ENCODE measurements at places on chromosomes 2 and 18. TPM values are rescaled to one million over a fixed set of nuclear protein-coding genes. Genes with fewer than 3 reads are reported as not detected.

GRCh38 chr2:231548752-231549151 is 18.5 kb upstream of the NMUR1 start:
- H3K27ac ChIP-seq = no peak overlapping the region
- no peaks in the 10 kb centered on the region for H3K36me3 ChIP-seq
- DNase-seq = no peak
- H3K4me1 ChIP-seq = peaks cover 9% of the 10 kb centered on the region
- H3K27me3 ChIP-seq = no peaks in the 10 kb centered on the region

DNA sequence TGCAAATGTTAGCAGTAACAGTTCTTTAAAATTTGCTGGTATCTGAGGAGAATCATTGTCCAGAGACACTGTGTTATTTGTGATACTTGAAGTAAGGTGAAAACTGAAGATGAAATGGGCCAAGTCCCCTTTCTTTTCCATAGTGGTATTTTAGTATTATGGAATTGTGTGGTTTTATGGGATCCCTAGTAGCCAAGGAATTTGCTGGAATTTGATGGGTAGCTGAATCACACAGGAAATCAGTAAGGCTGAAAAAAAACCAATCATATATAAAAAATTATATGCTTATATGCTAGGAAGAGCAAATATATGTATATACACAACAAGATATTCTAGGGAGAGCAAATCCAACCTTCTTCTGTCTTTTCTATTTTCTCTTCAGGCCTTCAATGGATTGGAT is 54.2 kb upstream of the TACR1 start:
- no peak for DNase-seq
- H3K36me3 ChIP-seq = no peaks in the 10 kb centered on the region
- no peaks in the 10 kb centered on the region for H3K27me3 ChIP-seq
- no peak overlapping the region for H3K27ac ChIP-seq

DNA sequence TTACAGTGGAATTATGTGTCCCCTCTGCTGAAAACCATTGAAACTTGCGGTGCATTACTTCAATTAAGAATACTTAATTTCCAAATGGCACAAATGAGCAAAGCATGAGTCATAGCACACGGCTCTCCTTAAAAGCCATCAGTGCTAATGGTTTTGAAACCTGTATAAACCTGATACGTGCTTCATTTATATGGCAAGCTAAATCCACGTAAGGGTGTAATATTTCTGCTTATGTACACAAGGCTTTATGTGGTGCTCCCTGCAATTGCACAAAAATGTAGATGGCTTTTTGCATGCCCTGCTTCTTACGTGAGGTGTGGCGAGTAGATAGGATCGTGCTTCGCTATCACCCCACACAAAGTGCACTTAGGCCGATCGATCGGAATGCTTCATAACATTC is 840.9 kb downstream of the GALR1 start:
- H3K27ac ChIP-seq = no peak overlapping the region
- peaks cover 11% of the 10 kb centered on the region for H3K27me3 ChIP-seq
- H3K4me3 ChIP-seq = no peak overlapping the region

DNA sequence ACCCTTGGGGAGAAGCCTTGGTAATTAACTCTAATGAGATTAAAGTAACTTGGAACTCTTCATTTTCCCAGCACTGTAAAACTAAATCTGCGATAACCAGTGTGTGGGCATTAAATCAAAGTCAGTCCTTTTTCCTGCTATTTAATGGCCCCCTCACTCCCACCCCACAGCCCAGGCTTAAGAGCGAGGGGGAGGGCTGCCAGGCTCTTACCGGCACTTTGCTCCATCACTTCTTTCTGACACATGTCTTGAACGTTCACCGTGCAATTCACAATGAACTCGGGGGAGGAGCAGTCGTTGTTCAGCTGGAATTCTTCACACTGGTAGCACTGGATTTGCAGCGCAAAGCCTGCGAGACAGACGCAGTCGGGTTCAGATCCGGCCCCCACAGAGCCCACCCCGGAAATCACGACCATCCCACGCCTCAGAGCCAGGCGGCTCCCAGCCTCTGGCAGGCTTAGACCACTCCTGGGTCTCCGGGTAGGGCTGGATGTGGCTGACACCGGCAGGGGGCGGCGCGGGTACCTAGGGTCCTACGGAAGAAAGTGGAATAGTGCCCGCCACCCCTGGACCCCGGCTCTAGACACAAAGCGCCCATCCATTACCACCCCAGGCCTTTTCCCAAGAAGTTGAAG is 1.7 kb downstream of the LYPD1 start:
- peaks cover 29% of the 10 kb centered on the region for H3K27me3 ChIP-seq
- H3K27ac ChIP-seq = no peak overlapping the region
- no peaks in the 10 kb centered on the region for H3K36me3 ChIP-seq
- peaks cover 24% of the 10 kb centered on the region for H3K4me1 ChIP-seq
- no peak for DNase-seq

- peaks cover 56% of the 10 kb centered on the region for H3K4me1 ChIP-seq
- H3K27me3 ChIP-seq = peaks cover 12% of the 10 kb centered on the region
- no peak for DNase-seq
- peak overlapping the region; percentile 69 for H3K4me3 ChIP-seq
- H3K27ac ChIP-seq = peak overlapping the region; percentile 91
- H3K36me3 ChIP-seq = no peaks in the 10 kb centered on the region
Observed at GRCh38 chr2:10079266-10079869, 843 bp downstream of the CYS1 start.

DNA sequence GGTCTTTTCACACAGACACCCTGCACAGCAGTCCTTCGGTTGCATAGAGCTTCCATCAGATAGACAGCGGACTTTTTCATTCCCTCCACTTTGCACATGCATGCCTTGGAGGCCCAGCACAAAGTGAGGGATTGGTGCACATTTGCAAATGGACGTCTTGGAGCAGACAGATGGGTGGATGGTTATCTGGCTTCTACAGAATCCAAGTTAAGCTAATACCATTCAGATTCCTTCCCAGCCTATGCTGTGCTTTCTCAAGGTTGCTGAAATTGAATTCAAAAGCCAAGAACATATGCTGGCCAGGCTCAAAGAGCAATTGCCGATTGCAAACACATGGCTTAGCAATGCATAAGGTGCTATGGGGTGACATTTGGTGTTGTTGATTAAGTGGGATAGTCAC is 186.4 kb downstream of the VAPA start:
- no peaks in the 10 kb centered on the region for H3K27me3 ChIP-seq
- H3K4me1 ChIP-seq = peaks cover 10% of the 10 kb centered on the region
- H3K4me3 ChIP-seq = no peak overlapping the region
- no peak overlapping the region for H3K27ac ChIP-seq
- DNase-seq = no peak
- H3K36me3 ChIP-seq = no peaks in the 10 kb centered on the region

- no peaks in the 10 kb centered on the region for H3K27me3 ChIP-seq
- H3K4me1 ChIP-seq = peaks cover 32% of the 10 kb centered on the region
- H3K36me3 ChIP-seq = no peaks in the 10 kb centered on the region
- no peak for DNase-seq
- peak overlapping the region; percentile 95 for H3K4me3 ChIP-seq
- H3K27ac ChIP-seq = peak overlapping the region; percentile 80
Observed at GRCh38 chr18:68714366-68714711, 569 bp downstream of the TMX3 start.

GRCh38 chr18:77271576-77272481 is 22.2 kb downstream of the GALR1 start:
- DNase-seq = peak; percentile 68
- no peaks in the 10 kb centered on the region for H3K4me1 ChIP-seq
- no peak overlapping the region for H3K27ac ChIP-seq
- no peak overlapping the region for H3K4me3 ChIP-seq

- H3K27ac ChIP-seq = no peak overlapping the region
- H3K27me3 ChIP-seq = no peaks in the 10 kb centered on the region
- no peak for DNase-seq
- no peaks in the 10 kb centered on the region for H3K36me3 ChIP-seq
- H3K4me1 ChIP-seq = no peaks in the 10 kb centered on the region
Observed at GRCh38 chr2:150490466-150490865, 3.0 kb upstream of the RND3 start.

DNA sequence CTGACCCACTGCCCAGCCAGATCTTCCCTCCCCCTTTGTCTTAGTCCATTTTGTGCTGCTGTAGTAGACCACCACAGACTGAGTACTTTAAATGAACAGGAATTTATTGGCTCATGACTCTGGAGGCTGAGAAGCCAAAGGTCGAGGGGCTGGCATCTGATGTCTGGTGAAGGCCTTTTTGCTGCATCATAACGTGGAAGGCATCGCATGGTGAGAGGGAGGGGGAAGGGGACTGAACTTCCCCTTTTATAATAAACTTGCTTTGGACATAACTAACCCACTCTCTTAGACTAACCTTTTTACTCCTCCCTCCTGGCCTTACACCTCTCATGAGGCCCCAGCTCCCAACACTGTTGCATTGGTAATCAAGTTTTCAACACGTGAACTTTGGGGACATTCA is 83.8 kb downstream of the MAP4K4 start:
- no peaks in the 10 kb centered on the region for H3K36me3 ChIP-seq
- no peak overlapping the region for H3K4me3 ChIP-seq
- peak; percentile 62 for DNase-seq
- no peaks in the 10 kb centered on the region for H3K27me3 ChIP-seq
- H3K4me1 ChIP-seq = peaks cover 38% of the 10 kb centered on the region
- no peak overlapping the region for H3K27ac ChIP-seq

- H3K4me1 ChIP-seq = peaks cover 33% of the 10 kb centered on the region
- H3K4me3 ChIP-seq = no peak overlapping the region
- DNase-seq = no peak
- H3K27ac ChIP-seq = peak overlapping the region; percentile 98
Observed at GRCh38 chr18:9616049-9616448, 1.7 kb upstream of the PPP4R1 start.

DNA sequence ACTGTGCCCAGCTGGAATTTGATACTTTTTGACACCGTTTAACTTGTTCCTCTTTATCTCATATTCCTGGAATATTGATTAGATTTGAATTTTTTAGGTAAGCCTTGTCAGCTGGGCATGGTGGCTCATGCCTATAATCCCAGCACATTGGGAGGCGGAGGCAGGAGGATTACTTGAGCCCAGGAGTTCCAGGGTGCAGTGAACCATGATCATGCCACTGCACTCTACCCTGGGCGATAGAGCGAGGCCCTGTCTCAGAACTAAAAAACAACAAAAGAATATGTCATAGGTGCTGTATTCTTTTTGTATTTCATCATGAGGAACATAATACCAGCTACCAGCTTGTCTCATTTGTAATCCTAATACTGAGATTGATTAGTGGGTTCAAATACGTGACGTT is 90.3 kb downstream of the ZNF532 start:
- no peak overlapping the region for H3K27ac ChIP-seq
- H3K4me3 ChIP-seq = no peak overlapping the region
- peaks cover 10% of the 10 kb centered on the region for H3K4me1 ChIP-seq
- DNase-seq = no peak

GRCh38 chr2:133484106-133484505 is 84.2 kb downstream of the NCKAP5 start:
- no peaks in the 10 kb centered on the region for H3K36me3 ChIP-seq
- DNase-seq = no peak
- no peak overlapping the region for H3K4me3 ChIP-seq
- H3K4me1 ChIP-seq = no peaks in the 10 kb centered on the region
- H3K27me3 ChIP-seq = no peaks in the 10 kb centered on the region

GRCh38 chr2:118264232-118264990 is 176.1 kb downstream of the INSIG2 start:
- no peak overlapping the region for H3K4me3 ChIP-seq
- no peak overlapping the region for H3K27ac ChIP-seq
- H3K27me3 ChIP-seq = no peaks in the 10 kb centered on the region
- DNase-seq = peak; percentile 57

DNA sequence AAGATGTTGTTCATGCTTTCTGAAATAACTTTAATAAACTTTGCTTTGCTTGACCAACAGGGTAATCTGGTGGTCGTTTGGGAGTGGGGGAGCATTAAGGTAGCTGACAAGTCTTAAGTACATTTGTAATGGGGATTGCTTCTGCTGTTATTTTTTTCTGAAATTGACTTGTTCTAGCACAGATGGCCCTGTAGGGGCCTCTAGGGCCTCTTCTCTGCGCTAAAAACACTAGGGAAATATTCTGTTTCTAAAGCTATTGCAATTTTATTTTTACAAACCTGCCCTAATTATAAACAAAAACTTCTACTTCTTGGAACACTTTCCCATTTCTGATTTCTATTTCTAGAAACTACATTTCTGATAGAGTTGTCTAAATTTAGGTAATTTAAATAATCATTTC is 191.3 kb upstream of the KCNJ3 start:
- no peak for DNase-seq
- no peaks in the 10 kb centered on the region for H3K4me1 ChIP-seq
- no peak overlapping the region for H3K27ac ChIP-seq
- H3K27me3 ChIP-seq = no peaks in the 10 kb centered on the region
- no peaks in the 10 kb centered on the region for H3K36me3 ChIP-seq

- no peaks in the 10 kb centered on the region for H3K4me1 ChIP-seq
- no peaks in the 10 kb centered on the region for H3K36me3 ChIP-seq
- H3K4me3 ChIP-seq = no peak overlapping the region
- no peak for DNase-seq
- no peak overlapping the region for H3K27ac ChIP-seq
- no peaks in the 10 kb centered on the region for H3K27me3 ChIP-seq
Observed at GRCh38 chr2:41741951-41742595, 305.7 kb upstream of the PKDCC start.

GRCh38 chr2:209424781-209425470 is 1.1 kb downstream of the MAP2 start:
- H3K4me3 ChIP-seq = peak overlapping the region; percentile 74
- H3K4me1 ChIP-seq = peaks cover 21% of the 10 kb centered on the region
- no peaks in the 10 kb centered on the region for H3K36me3 ChIP-seq
- no peak for DNase-seq
- no peak overlapping the region for H3K27ac ChIP-seq

The EMILIN2 gene
- total RNA-seq = 14.2 TPM

The CNDP1 gene
- not detected for total RNA-seq

The CYP27A1 gene
- 26.3 TPM for total RNA-seq

The CCDC68 gene
- total RNA-seq = 4.1 TPM

The SLC9A2 gene
- 0.06 TPM for total RNA-seq

The C2orf15 gene
- total RNA-seq = not detected

The ASB18 gene
- total RNA-seq = not detected

The SOCS6 gene
- 22.3 TPM for total RNA-seq

The COL5A2 gene
- total RNA-seq = 66.9 TPM

The DQX1 gene
- not detected for total RNA-seq
